GM23338 (cell line): ENCODE measurements at places on chromosomes 16 and 17.

GRCh38 chr16:10554569-10554968, 25.8 kb downstream of the EMP2 start:
- no peak for DNase-seq

GRCh38 chr17:34667656-34668055, 88.3 kb downstream of the TMEM132E start:
- DNase-seq, result no peak

GRCh38 chr16:49608779-49609178, 235.2 kb downstream of the C16orf78 start:
- DNase-seq, result peak; percentile 60

DNA sequence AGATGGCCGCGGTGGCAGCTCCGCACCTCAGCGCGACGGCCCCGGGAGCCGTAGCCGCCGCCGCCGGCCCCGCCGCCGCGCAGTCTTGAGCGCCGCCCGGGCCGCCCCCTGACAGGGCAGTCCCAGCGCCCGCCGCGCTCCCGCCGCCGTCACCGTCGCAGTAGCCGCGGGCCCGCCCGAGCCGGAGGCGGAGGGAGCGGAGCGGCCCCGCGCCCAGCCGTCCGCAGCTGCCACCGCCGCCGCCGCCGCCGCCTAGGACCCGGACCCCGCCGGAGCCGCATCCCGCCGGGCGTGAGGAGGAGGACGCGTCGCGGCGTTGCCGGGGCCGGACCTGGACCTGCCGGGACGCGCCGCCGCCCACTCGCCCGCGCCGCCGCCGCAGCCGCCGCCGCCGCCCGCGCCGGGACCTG, 218 bp downstream of the TNRC6C start:
- DNase-seq, result no peak

- DNase-seq, result no peak
These were observed 6.4 kb upstream of the TCAP start for GRCh38 chr17:39658760-39659159.

DNA sequence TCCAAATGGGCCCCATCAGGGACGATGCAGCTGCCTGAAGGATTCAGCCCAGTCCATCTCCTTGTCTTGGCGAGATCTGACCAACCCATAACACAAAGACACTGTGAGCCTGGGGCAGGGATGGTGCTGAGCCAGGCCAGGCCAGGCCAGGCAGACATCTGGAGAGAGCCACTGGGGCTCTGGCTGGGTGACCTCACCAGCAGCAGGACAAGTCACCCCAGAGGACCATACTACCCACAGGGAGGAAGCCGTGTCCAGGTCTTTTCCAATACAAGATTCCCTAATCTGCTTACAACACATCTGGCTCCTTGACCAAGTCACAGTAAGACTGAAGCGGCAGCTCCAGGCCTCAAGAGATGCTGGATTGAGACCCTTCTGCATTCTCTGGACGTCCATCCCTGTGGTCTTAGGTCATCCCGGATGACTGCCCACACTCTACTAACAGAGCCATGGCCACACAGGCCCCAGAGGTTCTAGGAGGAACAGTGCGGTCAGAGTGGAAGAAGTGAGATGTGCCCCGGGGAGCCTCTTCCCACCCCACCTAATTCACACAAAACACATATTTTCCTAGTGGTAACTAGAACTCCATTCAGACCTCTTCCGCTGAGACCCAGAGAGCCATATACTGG, 81.8 kb upstream of the RCVRN start:
- DNase-seq, result no peak

- no peak for DNase-seq
These were observed 30.5 kb upstream of the WSB1 start for GRCh38 chr17:27263386-27263785.

DNA sequence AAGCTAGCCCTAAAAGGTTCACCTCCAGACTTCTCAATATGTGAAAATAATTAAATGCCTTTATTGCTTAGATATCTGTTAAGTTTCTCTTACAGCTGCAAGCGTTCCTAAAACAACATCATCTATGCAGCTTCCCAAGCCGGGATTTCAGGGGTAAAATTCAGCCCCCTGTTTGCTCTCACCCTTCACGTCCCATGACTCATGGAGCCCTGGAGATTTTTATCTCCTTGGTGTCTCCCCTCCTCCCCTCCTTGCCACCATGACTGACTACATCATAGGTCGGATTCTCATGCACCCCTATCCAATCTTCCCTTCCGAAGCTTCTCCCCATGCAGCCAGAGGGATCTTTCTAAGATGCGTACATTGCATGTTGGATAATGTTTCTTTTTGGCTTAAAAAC, 21.0 kb upstream of the CACNG4 start:
- DNase-seq, result no peak

GRCh38 chr17:14318918-14319205, 18.0 kb downstream of the HS3ST3B1 start:
- no peak for DNase-seq

DNA sequence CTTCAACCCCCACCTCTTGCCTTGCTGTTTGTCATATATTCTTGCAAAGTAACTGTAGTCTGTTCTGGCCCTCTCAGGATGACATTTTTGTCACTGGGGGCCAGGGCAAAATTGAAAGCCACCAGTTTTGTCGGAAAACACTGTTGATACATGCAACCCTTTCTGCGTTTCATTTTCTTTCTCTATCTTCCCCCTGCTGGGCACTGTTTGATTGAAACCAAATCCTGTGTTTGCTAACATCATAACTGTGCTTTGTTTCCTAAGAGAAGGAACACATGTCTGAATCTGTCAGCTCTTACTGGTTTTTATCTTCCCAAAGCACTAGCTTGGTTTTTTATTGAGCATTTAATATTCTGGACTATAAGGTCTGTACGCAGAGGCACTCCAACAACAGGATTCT, 11.7 kb upstream of the CPPED1 start:
- DNase-seq, result no peak

DNA sequence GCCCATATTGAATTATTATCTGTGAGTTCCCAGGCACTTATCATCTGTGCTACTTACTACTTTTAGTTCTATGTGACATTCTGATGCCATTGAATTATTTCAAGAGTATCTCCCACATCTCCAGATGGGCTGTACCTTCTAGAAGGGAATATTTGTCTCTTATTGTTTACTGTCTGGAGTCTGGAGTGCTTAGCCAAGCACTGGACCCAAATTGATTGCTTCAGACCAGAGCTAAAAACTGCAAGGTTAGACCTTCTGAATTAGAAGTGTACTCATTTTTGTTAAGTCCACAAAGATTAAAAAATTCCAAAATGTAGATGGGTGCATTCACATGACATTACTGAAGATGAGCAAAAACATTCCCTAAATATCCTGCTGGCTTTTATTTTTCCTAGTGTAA, 16.0 kb upstream of the KRT222 start:
- DNase-seq, result no peak

- DNase-seq, result peak; percentile 77
These were observed 49.6 kb upstream of the AMZ2 start for GRCh38 chr17:68197997-68198930.

DNA sequence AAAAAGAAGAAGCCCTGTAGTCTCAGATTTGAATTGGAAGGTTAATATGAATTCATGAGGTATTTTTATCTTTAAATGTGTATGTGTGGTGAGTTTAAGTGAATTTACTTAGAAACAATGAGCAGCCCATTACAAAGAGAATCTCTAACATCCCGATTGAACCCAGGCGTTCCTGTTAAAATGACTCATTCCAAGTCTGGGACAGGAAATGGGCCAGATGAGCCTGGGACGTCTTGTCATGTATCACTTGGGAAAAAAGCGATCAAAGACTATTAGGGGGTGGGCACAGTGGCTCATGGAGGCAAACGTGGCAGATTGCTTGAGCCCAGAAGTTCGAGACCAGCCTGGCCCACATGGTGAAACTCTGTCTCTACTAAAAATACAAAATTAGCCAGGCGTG, 81.6 kb downstream of the SEC14L1 start:
- DNase-seq, result no peak
